ENCODE measurements at places on chromosomes 1 and 21. TPM values are rescaled to one million over a fixed set of nuclear protein-coding genes. Genes with fewer than 3 reads are reported as not detected.

- no peak for ATAC-seq
These were observed 24.8 kb downstream of the HSD3B1 start for GRCh38 chr1:119531606-119532323.

DNA sequence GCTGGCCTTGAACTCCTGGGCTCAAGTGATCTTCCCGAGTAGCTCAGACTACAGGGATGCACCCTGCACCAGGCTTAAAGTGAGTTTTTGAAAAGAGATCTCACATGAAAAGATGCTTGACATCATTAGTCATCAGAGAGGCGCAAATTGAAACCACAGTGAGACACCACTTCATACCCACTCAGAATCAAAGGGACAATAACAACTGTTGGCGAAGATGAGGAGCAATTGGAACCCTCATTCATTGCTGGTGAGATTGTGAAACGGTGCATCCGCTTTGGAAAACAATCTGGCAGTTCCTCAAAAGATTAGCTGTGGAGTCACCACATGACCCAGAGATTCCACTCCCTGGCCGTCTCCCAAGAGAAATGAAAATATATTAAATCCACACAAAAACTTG is 122.3 kb downstream of the PGBD5 start:
- ATAC-seq = peak; percentile 63

DNA sequence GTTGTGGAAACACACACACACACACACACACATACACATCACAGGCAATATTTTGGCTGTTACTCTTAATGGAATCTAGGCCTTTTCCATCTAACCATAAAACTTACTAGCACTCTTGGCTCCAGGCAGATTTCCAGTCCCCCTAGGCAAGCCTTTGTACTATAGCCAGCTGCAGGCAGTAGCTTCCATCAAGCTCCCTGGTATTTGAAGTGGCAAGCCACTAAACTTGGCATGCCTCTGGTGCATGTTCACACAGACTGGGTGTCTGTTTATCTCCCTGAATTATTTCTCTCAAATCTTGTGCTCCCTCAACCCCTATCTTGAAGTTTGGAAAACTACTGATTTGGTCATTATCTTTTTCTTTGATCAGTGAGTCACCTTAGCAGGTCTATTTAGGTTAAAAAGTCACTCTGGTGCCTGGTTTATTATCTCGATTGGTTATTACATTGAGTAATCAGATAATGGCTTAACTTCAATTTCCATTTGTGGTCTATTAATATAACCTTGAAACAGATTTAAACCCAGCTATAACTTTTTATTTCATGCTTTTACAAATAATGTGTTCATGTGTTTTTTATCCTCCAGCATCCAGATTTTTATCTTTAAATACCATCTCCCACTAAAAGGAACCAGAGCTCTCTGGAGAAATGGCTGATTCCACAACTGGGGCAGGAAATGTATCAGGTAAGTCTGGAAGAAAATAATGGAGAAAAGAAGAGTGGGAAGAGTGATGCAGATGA is 2.7 kb upstream of the RBM15 start:
- no peak for ATAC-seq

GRCh38 chr1:201470581-201470980 is 1.6 kb upstream of the PHLDA3 start:
- no peak for ATAC-seq

DNA sequence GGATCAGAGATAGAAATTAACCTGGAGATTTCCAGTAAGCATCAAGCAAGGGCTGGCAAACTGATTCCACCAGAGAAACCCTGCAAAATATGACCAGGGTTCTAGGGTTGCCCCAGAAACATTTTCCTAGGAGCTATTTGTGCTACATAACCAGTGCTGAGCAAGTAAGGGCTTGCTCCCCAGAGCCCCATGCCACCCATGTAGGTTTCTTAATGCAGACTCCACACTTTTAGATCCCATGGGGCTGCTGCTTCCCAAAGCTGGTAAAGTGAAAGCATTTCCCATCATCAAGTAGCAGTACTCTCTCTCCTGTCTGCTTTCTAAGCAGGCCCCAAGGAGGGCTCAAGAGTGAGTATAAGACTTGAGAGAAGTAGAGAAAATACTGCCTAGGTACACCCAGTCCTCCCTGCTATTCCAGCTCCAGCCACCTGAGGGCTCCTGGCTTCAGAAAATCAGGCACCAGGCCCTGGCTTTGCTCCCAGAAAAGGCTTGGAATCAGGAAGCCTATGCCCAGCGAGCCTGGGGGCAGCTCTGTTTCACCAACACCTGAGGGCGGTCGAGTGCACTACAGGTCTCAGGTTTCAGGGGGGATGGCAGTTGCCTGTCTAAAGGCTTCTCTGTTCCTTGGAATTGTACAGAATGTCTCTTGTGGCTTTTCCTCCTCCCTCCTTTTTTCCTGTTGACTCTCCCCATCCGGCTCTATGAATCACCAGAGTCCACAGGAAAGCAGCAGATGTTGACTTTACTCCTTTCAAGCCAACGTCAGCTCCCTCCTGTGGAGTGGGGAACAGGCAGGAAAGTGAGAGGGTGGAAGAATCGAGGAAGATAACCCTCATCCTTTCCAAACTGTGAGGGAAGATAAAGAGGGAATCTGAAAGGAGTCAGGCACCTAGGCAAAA is 6.2 kb upstream of the ANKRD35 start:
- peak; percentile 78 for ATAC-seq

GRCh38 chr1:64983110-64983509 is 16.8 kb upstream of the JAK1 start:
- no peak for ATAC-seq

DNA sequence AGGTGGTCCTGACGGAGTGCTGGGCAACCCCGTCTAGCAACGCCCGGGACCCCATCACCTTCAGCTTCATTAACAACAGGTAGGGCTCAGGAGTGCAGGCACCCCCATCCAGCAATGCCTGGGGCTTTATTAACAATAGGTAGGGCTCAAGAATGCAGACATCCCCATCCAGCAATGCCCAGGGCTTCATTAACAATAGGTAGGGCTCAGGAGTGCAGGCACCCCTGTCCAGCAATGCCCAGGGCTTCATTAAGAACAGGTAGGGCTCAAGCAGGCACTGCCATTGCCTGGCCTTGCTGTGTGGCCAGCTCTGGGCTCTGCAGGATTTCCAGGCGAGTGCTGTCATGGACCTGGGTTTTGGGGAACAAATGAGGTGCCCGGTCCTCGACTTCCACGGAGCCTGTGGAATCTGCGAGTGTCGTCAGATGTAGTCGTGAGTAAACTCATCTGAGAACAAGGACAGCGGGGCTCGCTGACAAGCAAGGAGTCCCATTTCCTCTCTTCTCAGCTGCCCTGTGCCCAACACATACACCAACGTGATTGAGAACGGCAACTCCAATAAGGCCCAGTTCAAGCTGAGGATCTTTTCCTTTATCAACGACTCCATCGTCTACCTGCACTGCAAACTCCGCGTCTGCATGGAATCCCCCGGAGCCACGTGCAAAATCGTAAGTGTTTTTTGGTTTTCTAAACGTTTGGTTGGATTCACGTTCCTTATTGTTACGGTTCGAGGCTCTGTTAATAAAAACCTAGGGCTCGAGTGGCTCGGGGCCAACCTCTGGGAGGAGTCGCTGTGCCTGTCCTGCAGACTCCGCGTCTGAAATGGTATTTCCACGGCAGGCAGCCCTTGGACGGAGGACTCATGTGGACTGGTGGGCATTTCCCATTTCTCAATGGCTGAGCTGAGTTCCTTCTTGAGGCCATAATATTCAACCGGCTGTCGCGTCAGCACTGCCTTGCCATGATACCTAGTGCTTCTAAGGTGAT is 56.3 kb downstream of the UMODL1 start:
- no peak for ATAC-seq

DNA sequence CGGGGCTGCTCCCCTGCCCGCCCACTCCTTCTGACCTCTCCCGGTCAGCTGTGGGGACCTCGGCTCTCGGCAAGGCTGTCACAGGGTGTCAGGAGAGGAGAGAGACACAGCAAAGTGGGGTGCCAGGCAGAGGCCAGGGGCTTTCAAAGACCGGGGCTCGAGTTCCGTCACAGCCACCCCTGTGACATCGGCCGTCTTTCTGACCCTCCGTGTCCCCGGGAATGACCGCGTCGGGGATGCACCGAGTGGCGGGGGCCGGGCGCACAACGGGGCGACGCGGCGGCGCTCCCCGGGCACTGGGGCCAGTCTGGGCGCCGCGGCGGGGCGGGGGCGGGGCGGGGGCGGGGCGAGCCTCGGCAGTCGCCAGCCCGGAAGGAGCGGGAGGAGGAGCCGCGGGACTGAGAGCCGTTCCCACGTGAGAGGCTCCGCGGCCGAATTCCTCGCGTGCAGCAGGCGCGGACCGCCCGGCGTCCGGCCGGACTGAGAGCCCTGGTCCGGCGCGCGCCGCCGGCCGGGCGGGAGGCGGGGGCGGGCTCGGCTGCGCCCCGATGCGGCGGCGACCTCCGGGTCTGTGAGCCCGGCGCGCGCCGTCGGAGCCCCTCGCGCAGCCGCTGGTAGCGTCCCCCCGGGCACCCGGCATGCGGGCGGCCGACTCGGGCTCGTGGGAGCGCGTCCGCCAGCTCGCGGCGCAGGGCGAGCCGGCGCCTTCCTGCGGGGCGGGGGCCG is 229.7 kb upstream of the TMEM51 start:
- ATAC-seq = peak; percentile 55

DNA sequence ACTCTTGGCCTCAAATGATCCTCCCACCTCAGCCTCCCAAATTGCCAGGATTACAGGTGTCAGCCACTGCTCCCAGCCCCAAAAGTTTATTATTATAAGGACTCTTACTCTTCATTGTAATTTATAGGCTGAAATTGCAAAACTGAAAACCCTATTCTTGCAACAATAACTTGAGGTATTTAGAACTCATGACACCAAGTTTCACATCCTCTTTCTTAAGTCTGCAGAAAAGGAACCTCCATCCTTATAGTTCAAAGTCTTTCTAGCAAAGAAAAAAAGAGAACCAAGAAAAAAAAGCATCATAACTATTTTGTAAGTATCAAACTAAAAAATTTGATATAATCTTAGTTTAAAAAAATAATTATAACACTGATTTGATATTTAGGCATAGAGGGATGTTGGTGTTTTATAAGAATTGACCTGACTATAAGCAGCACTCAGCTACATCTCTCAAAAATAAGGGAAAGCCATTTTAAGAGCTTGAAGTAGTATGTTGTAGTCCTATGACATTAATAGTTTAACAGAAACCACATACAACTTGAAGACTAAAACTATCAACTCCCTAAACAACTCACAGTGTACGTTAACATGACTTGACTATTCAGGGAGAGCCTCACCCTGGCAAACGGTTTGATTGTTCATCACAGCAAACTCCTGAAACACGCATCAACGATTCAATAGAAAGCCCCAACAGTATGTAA is 122.4 kb downstream of the AKT3 start:
- ATAC-seq = no peak

DNA sequence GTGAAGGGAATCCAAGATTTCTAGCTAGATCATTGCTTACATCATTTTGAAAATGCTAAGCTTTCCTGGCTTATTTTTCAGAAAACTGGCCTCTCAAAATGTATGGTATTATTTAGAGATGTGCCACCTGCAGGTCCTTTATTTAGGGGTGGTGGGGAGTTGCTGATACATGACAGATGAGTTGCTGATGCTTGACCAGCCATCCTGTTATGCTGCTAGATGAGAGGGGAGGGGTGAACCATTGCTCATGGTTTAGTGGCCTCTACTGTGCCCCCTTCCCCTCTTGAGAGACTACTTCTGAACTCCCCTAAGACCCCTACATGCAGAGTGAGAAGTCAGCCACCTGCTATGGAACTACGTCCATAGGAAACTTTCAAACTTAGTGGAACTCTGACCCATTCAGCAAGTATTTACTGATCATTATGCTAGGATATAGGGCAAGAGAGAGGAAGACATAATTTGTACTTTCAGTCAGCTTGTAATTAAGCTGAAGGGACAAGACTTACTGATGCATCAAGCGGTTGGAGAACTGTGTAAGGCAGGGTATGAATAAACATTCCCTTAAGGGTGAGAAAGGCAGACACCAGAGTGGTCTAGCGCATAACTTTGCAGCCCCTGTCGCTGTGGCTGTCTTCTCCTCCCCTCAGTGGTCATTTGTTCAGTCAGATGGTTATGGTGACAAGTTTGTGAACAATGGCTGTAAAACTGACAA is 34.6 kb downstream of the SLAMF6 start:
- no peak for ATAC-seq

- no peak for ATAC-seq
These were observed 212.4 kb downstream of the PLA2G4A start for GRCh38 chr1:187041104-187041503.

DNA sequence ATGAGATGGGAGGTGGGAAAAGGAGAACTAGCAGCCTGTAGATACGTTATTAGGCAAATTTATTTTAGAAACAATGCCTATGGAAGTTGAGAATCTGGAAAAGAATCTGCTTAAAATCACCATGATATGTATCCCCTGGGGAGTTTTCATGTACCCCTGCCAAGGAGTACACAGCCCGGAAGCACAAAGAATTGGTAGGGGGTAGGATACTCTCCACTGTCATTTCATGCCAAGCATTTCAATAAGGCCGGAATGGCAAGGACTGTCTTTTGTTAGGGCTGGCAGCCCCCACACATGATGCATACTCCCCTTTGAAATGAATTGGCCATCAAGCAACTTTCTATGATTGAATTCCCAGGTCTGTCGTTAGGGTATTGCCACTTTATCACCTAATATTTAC is 111.5 kb upstream of the APP start:
- ATAC-seq = no peak

DNA sequence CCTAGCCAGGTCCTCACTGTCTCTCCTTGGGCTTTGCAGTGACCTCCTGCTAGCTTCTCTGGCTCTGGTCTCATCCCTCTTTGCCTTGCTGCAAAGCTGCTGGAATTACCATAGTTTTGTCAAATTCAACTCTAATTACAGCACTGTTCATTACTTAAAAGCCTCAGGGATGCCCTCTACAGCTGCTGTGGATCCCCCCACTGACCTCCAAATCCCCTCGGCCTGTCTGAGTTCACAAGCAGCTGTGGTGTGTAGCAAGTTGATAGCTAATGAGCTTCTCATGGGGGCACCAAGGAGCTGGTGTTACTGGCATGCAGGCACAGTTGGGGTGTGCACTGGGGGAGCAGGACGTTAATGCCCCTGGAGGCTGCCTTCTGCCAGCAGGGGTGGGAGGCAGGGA is 24.8 kb downstream of the NIPAL3 start:
- ATAC-seq = no peak

SELENBP1 gene
- not detected for total RNA-seq

GJA4 gene
- not detected for total RNA-seq

SYCP1 gene
- not detected for total RNA-seq

IQGAP3 gene
- 9.4 TPM for total RNA-seq

Measured in activated T-helper 17 cell treated with anti-CD3 and anti-CD28 coated beads, Interleukin-2, amount 50 U/mL, for 72 hours (primary cell).